ENCODE measurements at places on chromosomes 3 and 15. TPM values are rescaled to one million over a fixed set of nuclear protein-coding genes. Genes with fewer than 3 reads are reported as not detected.

The COX5A gene
- total RNA-seq: 27.8 TPM

The DLEC1 gene
- 3.7 TPM for total RNA-seq

The SH2D7 gene
- not detected for total RNA-seq

DNA sequence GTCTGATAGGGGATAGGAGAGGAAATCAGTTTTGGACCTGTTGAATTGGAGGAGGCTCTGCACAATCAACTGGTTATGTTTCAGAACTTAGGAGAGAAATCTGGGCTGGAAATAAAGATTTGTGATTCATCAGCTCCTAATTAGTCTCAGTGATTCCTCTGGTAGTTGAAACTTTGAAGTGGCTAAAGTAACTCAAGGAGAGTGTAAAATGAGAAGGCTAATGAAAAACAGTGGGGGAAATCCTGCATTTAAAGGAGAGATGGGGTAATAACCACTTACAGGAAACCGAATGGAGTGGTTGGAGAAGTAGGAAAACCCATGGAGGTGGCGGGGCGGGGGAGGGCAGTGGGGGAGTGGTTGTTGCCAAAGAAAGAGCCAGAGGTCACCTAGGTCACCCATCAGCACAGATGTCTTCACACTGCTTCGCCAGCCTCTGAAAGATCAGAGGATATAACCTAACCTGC, 32.6 kb downstream of the MAP2K5 start:
- no peak overlapping the region for H3K27ac ChIP-seq
- H3K4me1 ChIP-seq: no peaks in the 10 kb centered on the region
- no peak for DNase-seq
- no peak overlapping the region for H3K4me3 ChIP-seq
- H3K36me3 ChIP-seq: no peaks in the 10 kb centered on the region

- no peaks in the 10 kb centered on the region for H3K36me3 ChIP-seq
- DNase-seq: no peak
- no peaks in the 10 kb centered on the region for H3K27me3 ChIP-seq
- no peak overlapping the region for H3K4me3 ChIP-seq
These were observed 68.1 kb upstream of the NMNAT3 start for GRCh38 chr3:139745831-139746230.

- no peak for DNase-seq
- no peak overlapping the region for H3K4me3 ChIP-seq
- no peaks in the 10 kb centered on the region for H3K36me3 ChIP-seq
- H3K4me1 ChIP-seq: peaks cover 6% of the 10 kb centered on the region
- H3K27ac ChIP-seq: no peak overlapping the region
These were observed 40.8 kb upstream of the TFRC start for GRCh38 chr3:196122688-196123046.

GRCh38 chr15:78438619-78439285, 736 bp downstream of the IREB2 start:
- H3K4me1 ChIP-seq: no peaks in the 10 kb centered on the region
- peak overlapping the region; percentile 99 for H3K27ac ChIP-seq

DNA sequence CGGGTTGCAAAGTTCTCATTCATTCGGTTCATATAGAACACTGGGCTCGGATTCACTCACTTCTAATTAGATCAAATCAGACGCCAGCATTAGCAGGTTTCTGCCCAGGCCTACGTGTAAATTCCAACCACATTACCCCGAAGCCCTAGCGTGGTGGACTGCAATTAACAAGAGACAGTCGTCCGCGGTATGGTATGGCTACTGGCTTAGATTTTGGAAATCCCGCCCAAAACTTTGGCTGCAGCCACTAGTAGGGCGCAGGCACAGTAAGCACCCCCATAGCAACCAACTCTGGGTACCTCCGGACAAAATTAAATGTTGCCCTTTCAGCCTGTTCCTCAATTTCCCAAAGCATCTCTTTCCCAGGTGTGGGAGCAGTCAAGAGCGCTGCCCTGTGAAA, 771 bp downstream of the RARRES1 start:
- no peaks in the 10 kb centered on the region for H3K27me3 ChIP-seq
- H3K27ac ChIP-seq: peak overlapping the region; percentile 85
- no peak for DNase-seq
- no peaks in the 10 kb centered on the region for H3K36me3 ChIP-seq

GRCh38 chr3:12934431-12934830, 93.1 kb upstream of the RPL32 start:
- H3K27ac ChIP-seq: peak overlapping the region; percentile 64
- no peak for DNase-seq
- no peaks in the 10 kb centered on the region for H3K4me1 ChIP-seq
- H3K36me3 ChIP-seq: peaks cover 10% of the 10 kb centered on the region

DNA sequence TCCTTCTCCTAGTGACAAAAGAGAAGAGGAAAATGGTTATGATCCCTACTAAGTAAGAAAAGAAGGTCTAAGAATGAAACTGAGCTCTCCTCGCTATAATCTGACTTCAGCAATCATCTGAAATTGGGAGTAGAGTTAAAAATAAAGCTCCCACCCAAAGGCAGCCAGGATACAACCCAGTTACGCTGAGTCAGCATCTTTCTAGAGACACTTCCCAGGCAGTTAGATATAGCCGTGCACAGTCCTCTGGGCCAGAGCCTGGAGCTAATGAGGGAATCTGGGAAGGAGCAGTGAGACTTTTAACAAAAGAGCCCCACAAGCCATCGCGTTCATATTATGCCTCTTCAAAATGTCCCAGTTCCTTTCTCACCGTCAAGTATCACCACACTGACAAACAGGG, 39.1 kb upstream of the SETMAR start:
- no peak overlapping the region for H3K4me3 ChIP-seq
- H3K27ac ChIP-seq: no peak overlapping the region
- no peaks in the 10 kb centered on the region for H3K36me3 ChIP-seq
- H3K27me3 ChIP-seq: no peaks in the 10 kb centered on the region
- no peak for DNase-seq

The GRK7 gene
- total RNA-seq: not detected

GRCh38 chr3:29410660-29411405, 130.0 kb downstream of the RBMS3 start:
- no peak overlapping the region for H3K27ac ChIP-seq
- H3K27me3 ChIP-seq: no peaks in the 10 kb centered on the region
- no peak overlapping the region for H3K4me3 ChIP-seq

The FGF7 gene
- total RNA-seq: 102 TPM

GRCh38 chr3:11634081-11634635, 9.6 kb downstream of the VGLL4 start:
- no peak overlapping the region for H3K4me3 ChIP-seq
- peak overlapping the region; percentile 97 for H3K27ac ChIP-seq
- no peak for DNase-seq
- H3K27me3 ChIP-seq: no peaks in the 10 kb centered on the region

GRCh38 chr3:113275929-113276750, 64.8 kb downstream of the BOC start:
- no peaks in the 10 kb centered on the region for H3K36me3 ChIP-seq
- peak overlapping the region; percentile 90 for H3K27ac ChIP-seq
- DNase-seq: peak; percentile 36

GRCh38 chr3:129023909-129024308, 22.8 kb downstream of the EFCC1 start:
- DNase-seq: no peak
- no peak overlapping the region for H3K4me3 ChIP-seq
- H3K27me3 ChIP-seq: no peaks in the 10 kb centered on the region
- H3K27ac ChIP-seq: no peak overlapping the region
- H3K36me3 ChIP-seq: no peaks in the 10 kb centered on the region

The SUCNR1 gene
- 0.87 TPM for total RNA-seq

The ZNF35 gene
- total RNA-seq: 11.9 TPM

DNA sequence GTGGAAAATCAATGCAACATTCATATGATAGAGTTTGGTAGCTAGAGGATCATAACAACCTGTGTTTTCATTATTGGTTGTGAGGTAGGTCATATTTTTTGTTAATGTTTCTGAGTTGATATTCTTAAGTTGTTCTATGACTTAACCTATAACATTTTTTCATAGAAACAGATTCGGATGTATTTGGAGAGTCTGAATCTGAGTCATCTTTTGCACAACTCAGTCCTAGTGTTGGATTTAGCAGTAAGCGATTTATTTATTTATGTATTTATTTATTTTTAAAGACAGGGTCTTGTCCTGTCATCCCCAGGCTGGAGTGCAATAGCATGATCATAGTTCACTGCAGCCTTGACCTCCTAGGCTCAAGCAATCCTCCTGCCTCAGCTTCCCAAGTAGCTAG, 292.8 kb upstream of the ZNF717 start:
- no peak overlapping the region for H3K27ac ChIP-seq
- no peaks in the 10 kb centered on the region for H3K27me3 ChIP-seq
- DNase-seq: no peak
- H3K4me1 ChIP-seq: no peaks in the 10 kb centered on the region

DNA sequence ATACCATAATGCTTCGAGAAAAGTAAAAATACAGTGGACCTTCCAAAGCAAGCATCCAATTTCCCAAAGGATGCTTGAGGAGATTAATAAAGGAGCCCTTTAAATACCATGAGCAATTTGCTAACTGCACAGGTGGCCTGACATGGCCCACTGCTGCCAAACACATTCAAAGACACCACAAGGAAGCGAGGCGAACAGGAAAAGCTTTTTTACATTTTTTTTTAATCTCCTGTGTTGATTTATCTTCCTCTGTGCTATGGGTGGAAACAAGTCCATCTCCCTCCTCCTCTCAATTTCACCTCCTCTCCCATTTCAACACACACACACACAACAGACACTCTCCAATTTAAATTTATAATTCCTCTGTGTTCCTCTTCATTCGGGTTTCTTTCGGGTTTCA, 243.4 kb downstream of the IGSF11 start:
- H3K27me3 ChIP-seq: no peaks in the 10 kb centered on the region
- no peak overlapping the region for H3K27ac ChIP-seq
- H3K4me1 ChIP-seq: no peaks in the 10 kb centered on the region
- H3K36me3 ChIP-seq: no peaks in the 10 kb centered on the region
- no peak for DNase-seq
- H3K4me3 ChIP-seq: no peak overlapping the region

The THAP10 gene
- 4.6 TPM for total RNA-seq

GRCh38 chr15:89143503-89144162, 55.4 kb downstream of the ABHD2 start:
- H3K27ac ChIP-seq: peak overlapping the region; percentile 19
- no peak for DNase-seq
- H3K36me3 ChIP-seq: no peaks in the 10 kb centered on the region
- no peaks in the 10 kb centered on the region for H3K4me1 ChIP-seq
- H3K4me3 ChIP-seq: no peak overlapping the region

- no peaks in the 10 kb centered on the region for H3K27me3 ChIP-seq
- no peaks in the 10 kb centered on the region for H3K36me3 ChIP-seq
- DNase-seq: no peak
- peak overlapping the region; percentile 78 for H3K4me3 ChIP-seq
These were observed 299 bp downstream of the TYRO3 start for GRCh38 chr15:41559239-41559782.

GRCh38 chr15:50355619-50355905, 564 bp upstream of the GABPB1 start:
- no peaks in the 10 kb centered on the region for H3K4me1 ChIP-seq
- peaks cover 23% of the 10 kb centered on the region for H3K36me3 ChIP-seq
- no peaks in the 10 kb centered on the region for H3K27me3 ChIP-seq
- peak overlapping the region; percentile 100 for H3K27ac ChIP-seq
- no peak for DNase-seq

DNA sequence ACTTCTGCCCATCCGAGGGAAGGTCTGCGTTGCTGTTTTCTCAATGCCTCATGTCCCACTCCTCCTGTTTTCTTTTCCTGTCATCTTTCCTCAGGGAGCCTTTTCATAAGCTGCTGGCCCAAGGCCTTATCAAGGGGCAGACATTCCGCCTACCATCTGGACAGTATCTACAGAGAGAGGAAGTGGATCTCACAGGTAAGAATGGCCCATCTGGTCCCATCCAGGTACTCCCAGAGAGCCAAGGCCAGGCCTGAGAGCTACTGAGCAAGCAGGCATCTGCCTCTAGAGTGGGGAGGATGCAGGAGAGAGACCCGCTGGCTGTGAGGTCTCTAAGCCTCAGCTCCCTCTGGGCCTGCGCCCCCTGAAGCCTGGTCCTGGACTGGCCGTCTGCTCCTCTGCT, 81.5 kb upstream of the LIMD1 start:
- H3K27ac ChIP-seq: no peak overlapping the region
- no peaks in the 10 kb centered on the region for H3K27me3 ChIP-seq
- no peak overlapping the region for H3K4me3 ChIP-seq
- peaks cover 17% of the 10 kb centered on the region for H3K4me1 ChIP-seq
- H3K36me3 ChIP-seq: no peaks in the 10 kb centered on the region

DNA sequence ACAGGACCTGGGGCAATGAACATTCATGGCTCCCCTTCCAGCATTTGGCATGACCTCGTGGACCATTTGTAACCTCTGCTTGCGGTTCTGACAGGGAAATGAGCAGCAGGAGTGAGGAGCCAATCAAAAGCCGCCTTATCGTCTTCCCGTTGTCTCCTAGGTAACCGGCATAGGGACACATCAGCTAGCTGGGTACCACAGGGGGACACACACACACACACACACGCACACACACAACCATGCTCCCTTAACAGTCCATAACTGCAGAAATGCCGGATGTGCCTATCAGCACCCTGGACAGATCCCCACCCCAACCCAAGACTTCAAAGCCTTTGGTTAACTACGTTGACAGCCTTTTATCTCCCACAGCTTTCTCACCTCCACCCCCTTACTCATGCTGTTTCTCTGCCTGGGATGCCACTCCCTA, 53.4 kb upstream of the CCDC174 start:
- H3K4me1 ChIP-seq: peaks cover 11% of the 10 kb centered on the region
- no peak for DNase-seq
- H3K27ac ChIP-seq: no peak overlapping the region
- peaks cover 30% of the 10 kb centered on the region for H3K27me3 ChIP-seq
- H3K36me3 ChIP-seq: no peaks in the 10 kb centered on the region

- no peak for DNase-seq
- H3K27me3 ChIP-seq: no peaks in the 10 kb centered on the region
- no peak overlapping the region for H3K4me3 ChIP-seq
- H3K4me1 ChIP-seq: no peaks in the 10 kb centered on the region
- no peak overlapping the region for H3K27ac ChIP-seq
These were observed 75.7 kb upstream of the CHRNA7 start for GRCh38 chr15:31954374-31955172.

The XIRP1 gene
- not detected for total RNA-seq

- H3K4me1 ChIP-seq: no peaks in the 10 kb centered on the region
- H3K4me3 ChIP-seq: no peak overlapping the region
- no peaks in the 10 kb centered on the region for H3K36me3 ChIP-seq
- no peak overlapping the region for H3K27ac ChIP-seq
These were observed 86.5 kb downstream of the TNIK start for GRCh38 chr3:171373711-171374110.

DNA sequence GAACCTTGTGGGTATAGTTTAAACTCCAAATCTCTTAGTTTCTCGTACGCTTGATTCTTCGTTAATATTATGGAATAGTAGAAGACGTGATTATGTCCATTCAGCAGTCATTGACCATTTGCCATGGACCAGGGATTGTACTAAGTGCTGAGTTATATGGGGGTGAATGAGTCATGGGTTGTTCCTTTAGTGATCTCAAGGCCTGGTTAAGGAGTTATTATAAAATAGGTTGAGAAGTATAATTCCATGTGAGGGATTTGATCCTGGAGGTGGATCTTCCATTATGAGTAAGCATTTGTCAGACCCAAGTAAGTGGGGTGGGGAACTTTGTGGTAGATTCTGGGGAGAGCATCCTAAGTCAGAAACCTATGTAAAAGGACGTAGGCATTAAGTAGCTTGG, 15.4 kb downstream of the NR2C2 start:
- H3K4me3 ChIP-seq: no peak overlapping the region
- no peak overlapping the region for H3K27ac ChIP-seq
- no peak for DNase-seq

The KIF23 gene
- 4.5 TPM for total RNA-seq
